A549 treated with CORT108297 at 1 μM for 4 hours (cell line): ENCODE measurements at places on chromosomes 3 and 15. TPM values are rescaled to one million over a fixed set of nuclear protein-coding genes. Genes with fewer than 3 reads are reported as not detected.

The CCDC13 gene
- 0.25 to 0.51 TPM (median 0.49 TPM) in 5 replicates for total RNA-seq

The FGD5 gene
- total RNA-seq = 0.02 to 0.03 TPM (median 0.02 TPM) in 3 of 5 replicates, not detected in the others

The RCCD1 gene
- total RNA-seq = 34.2 to 40.1 TPM (median 37.0 TPM) in 5 replicates

The LRRC31 gene
- 0.02 TPM in 1 of 5 replicates, not detected in the others for total RNA-seq

The NEK11 gene
- 4.3 to 4.5 TPM (median 4.5 TPM) in 5 replicates for total RNA-seq

The ATP13A5 gene
- total RNA-seq = not detected in 5 replicates

The GCNT3 gene
- 143 to 183 TPM (median 156 TPM) in 5 replicates for total RNA-seq

The ISG20 gene
- total RNA-seq = 36.7 to 46.2 TPM (median 40.1 TPM) in 5 replicates

The ZMAT3 gene
- 5.5 to 7.4 TPM (median 6.0 TPM) in 5 replicates for total RNA-seq

The FBXO40 gene
- not detected in 5 replicates for total RNA-seq

The C15orf62 gene
- 0.05 to 0.08 TPM (median 0.08 TPM) in 5 replicates for total RNA-seq

The ZIC4 gene
- total RNA-seq = not detected in 5 replicates

The IQGAP1 gene
- 119 to 226 TPM (median 123 TPM) in 5 replicates for total RNA-seq

The VEPH1 gene
- total RNA-seq = 0.13 to 0.18 TPM (median 0.16 TPM) in 4 of 5 replicates, not detected in the other

The XIRP1 gene
- 0.02 to 0.07 TPM (median 0.04 TPM) in 5 replicates for total RNA-seq

The ARPIN gene
- 10.3 to 13.7 TPM (median 12.1 TPM) in 5 replicates for total RNA-seq

The PDZRN3 gene
- not detected in 5 replicates for total RNA-seq

The CNTN6 gene
- not detected in 5 replicates for total RNA-seq

The MKRN3 gene
- total RNA-seq = 1.5 to 2.8 TPM (median 2.5 TPM) in 5 replicates

The SLC2A2 gene
- total RNA-seq = not detected in 5 replicates

The OXTR gene
- 9.1 to 11.4 TPM (median 10.4 TPM) in 5 replicates for total RNA-seq
